ENCODE measurements at places on chromosomes 12 and 14.

- DNase-seq, result no peak
Measured at GRCh38 chr12:121514184-121514742, 66.6 kb downstream of the KDM2B start.

- DNase-seq, result no peak
Measured at GRCh38 chr14:65007202-65007601, 20.5 kb downstream of the FNTB start.

- DNase-seq, result no peak
Measured at GRCh38 chr12:71790331-71790730, 35.7 kb downstream of the RAB21 start.

DNA sequence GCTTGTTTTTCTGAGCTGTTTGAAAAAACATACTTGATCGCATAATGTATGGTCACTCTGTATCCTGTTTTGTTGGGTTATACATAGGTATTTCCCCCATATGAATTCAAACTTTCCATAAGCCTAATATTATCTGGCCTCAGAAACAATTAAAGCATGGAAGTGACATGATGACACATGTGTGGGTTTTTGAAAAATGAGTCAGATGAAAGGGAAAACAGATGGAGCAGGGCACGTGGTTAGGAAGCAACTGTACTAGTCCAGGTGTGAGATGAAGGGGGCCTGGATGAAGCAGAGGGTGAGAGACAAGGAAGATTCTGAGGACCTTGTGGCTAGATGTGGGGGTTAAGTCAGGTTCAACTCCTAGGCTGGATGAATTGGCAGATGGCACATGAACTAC, 92.7 kb upstream of the DNM1L start:
- no peak for DNase-seq

- DNase-seq, result no peak
Measured at GRCh38 chr14:33210311-33210710, 271.6 kb downstream of the NPAS3 start.

DNA sequence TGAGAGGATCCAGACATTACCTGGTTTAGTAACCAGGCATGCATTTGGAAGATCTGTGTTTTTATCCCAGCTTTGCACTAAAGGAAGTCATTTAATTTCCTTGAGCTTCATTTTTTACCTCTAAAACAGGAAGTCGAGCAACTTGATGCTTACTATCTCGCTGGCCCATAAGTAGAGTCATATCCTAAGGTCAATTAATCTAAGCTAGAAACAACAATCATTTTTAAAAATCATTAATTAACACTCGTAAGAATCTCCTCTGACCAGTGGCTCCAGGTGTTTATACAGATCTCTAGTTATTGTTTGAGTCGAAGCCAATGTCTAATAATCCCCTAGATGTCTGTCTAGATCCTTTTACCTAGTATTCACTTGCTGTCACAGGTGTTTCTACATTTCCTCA, 355.8 kb upstream of the DCN start:
- DNase-seq, result no peak

DNA sequence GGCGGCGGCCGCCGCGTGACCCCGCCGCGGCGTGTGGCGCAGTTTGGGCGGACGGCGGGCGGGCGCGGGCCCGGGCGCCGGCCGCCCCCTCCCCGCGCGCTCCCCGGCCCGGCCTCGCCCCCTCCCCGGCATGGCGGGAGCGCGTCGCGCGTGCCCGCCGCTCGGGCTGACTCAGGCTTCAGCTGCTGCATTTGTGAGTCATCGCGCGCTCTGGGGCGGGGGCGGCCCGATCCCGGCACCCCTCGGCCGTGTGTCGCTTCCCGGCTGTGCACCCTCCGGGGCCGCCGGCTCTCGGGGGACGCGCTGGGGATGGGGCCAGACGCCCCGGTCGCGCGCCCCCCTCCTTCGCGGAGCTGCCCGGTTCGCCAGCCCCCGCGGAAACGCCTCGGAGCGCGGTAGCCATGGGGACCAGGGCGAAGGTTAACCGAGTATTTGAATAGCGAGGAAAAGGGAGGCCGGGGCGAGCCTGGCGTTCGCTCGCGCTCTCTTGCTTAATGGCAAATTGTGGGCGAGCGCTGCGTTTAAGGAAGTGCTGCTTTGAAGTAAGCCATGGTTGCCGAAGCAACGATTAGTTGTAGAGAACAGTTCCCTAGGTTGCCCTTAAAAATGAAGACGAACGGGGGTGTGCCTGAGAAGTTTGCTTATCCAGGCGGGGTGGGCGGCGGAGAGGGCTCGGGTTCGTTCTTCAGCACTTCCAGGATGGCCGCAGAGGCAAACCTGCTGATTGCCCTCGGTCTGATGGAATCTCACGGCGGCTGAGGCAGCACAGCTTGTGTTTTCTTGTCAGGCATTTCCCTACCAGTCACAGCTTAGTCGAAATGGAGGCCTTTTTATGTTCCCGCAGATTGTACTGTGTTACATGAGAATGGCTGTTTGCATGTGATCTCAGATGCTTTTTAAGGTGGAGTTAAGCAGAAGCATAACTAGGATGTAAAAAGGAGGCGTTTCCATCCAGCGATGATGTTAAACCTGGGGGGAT, 896 bp downstream of the EIF5 start:
- peak; percentile 24 for DNase-seq

- DNase-seq, result no peak
Measured at GRCh38 chr14:60815371-60815770, 80.8 kb downstream of the MNAT1 start.

GRCh38 chr12:47360771-47361388, 281.1 kb upstream of the AMIGO2 start:
- DNase-seq, result no peak

DNA sequence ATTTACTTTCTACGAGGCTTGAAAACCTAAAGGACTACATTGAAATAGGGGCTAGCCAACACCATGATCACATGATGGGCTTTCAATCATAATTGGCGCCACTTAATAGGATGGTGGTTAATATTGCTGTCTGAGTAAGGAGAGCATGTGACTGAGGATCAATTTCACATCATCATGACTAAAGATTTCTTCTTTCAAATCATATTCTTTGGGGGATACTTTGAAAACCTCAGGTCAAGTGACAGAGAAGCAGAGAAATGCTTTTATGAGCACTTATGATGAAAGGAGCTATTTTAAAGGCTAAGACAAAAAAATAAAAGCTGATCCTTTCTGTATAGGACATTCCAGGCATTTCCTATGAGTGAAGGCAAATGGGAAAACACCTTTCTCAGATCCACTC, 42.9 kb upstream of the KRAS start:
- DNase-seq, result no peak

- DNase-seq, result no peak
Measured at GRCh38 chr12:105322070-105322469, 8.4 kb upstream of the C12orf75 start.

DNA sequence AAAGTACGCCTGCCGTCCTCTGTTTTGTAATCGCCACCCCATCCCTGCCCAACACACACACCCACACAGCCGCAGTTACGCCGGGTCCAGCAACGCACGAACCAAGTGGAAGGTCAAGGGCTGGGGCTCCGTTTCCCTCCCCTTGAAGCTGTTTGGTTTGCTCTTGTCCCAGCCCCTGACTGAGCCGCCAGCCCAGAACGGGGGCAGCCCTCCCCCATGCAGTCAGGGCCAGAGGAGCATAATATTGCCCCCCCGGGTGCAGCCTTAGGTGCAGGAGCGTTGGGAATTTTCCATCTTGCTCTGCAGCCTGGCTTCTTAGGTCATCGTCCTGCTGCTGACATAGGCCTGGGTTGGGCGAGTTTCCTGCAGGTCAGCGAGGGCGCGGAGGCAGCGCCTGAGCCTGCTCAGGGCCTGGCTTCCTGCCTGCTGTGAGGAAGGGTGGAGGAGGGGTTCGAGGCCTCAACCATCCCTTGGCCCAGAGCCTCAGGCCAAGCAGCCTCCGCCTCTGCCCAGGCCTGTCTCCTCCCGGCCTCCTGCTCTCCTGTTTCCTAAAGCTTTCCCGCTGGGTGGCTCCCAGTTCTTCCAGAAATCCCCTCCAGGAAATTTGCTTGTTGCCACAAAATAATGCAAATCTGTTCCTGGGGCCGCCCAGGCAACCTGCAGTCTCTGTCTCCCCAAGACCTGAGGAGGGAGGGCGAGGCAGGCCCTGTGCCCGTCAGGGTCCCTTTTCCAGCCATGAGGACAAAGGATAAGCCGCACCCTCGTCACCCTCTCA, 44.5 kb downstream of the PSMA6 start:
- peak; percentile 29 for DNase-seq

DNA sequence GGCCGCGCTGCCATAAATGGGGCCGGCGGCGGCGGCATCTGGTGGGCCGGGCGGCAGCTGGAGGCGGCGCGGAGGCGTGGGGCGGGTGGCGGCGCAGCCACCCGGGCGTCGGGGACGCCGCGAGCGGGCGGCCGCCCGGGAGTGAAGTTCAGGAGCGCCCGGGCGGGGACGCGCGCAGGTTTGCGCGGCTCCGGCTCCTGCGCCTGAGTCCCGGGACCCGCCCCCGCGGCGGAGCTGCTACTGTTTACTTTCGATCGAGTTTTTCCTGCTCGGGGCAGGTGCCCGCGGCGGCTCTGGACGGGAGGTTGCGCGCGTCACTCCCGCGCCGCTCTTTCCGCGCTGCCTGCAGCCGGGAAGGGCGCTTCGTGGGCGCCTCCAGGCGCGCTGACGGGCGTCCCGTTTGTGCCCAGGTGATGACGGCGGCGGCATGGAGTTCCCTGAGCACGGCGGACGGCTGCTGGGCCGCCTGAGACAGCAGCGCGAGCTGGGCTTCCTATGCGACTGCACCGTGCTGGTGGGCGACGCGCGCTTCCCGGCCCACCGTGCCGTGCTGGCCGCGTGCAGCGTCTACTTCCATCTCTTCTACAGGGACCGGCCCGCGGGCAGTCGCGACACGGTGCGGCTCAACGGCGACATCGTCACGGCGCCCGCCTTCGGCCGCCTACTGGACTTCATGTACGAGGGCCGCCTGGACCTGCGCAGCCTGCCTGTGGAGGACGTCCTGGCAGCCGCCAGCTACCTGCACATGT, at the start of gene ZBTB42:
ZBTB42 (plus strand) TSS at position 331 of the 749 bp plus-strand sequence; CDS start at position 428, 97 bp downstream.
- no peak for DNase-seq

DNA sequence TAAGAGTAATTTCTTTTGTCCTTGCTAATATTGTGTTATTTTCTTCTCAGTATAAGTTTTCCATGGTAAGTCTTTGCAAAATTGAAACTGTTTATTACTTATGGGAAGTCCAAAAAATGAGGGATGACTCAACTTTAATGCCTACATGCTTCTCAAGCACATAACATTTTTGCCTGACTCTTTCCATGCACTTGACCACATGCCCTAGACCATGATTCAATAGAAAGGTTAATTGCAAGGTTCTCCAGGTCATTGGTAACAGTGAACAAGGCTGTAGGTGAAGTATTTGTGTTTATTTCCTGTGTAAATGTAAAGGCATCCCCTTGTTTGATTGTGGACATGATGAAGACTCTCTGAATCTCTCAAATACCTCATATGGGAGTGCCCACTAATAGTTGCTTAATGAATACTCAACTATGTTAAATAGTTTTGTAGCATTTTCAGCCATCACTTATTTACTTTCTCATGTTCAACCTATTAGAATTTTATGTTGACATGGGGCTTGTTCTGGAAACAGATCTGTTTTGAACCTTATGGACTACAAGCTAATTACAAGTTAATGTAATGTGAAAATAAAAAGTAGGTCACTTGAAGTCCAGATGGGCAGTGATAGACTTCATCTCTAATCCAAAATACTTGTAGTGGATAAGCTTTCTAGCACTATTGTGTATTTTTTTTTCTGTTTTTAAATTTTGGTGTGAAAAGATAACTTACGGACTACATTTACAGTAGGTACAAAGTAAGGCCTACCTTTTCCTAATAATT, 131.7 kb downstream of the TMTC2 start:
- DNase-seq, result no peak

DNA sequence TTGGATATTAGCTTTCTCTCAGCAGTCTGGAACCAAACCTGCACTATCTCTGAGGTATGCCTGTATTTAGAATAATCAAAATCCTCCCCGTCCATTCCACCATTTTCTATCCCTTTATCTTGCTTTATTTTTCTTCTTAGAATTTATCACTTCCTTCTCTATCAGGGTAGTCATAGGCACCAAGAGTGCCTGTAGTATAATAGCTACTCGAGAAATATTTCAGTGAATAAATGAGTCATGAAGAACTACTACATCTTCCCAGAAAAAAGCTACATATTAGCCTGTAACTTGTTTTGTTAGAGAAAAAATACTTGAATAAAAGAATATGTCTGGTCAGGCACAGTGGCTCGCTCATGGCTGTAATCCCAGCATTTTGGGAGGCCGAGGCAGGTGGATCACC, 4.3 kb downstream of the SLC2A14 start:
- DNase-seq, result no peak

GRCh38 chr14:50335989-50336824, 24.1 kb downstream of the DMAC2L start:
- DNase-seq, result no peak

DNA sequence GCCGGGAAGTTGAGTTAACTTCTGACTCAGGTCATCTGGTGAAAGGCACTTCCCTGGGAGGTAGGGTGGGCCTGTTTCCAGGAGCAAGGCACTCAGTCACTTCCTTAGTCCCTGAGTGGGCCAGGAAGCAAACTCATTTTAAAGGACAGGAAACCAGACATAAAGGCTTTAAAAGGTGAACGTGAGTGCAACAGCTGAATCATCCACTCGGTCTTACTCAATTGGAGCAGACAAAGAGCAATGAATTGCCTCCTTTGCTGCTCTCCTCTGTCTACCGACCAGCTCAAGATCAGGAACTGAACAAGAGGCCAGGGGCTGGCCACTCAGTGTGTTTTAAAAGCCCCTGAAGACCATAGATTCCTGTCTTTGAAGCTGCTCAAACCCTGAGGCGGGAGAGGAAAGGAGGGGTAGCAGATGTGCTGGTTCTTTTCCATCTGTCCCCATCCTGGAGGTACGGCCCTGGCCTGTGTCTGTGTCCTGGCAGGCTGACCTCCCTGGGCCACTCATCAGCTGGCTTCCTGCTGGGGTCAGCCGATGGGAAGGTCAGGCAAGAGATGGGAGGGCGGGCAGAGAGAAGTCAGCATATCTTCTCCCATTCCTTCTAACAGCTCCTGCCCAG, 148.9 kb downstream of the PPM1H start:
- DNase-seq, result no peak

DNA sequence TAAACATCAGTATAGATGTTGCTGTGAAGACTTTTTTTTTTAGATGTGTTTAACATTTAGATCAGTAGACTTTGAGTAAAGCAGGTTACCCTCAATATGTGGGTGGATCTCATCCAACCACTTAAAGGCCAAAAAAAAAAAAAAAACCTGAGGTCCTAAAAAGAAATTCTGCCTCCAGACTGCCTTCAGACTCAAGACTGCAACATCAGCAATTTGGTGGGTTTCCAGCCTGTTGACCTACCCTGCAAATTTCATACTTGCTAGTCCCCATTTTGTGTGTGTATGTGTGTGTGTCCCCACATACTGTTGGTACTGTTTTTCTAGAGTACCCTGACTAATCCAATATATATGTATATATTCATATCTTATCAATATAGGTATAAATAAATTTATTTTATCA, 55.6 kb downstream of the OSBPL8 start:
- DNase-seq, result no peak

DNA sequence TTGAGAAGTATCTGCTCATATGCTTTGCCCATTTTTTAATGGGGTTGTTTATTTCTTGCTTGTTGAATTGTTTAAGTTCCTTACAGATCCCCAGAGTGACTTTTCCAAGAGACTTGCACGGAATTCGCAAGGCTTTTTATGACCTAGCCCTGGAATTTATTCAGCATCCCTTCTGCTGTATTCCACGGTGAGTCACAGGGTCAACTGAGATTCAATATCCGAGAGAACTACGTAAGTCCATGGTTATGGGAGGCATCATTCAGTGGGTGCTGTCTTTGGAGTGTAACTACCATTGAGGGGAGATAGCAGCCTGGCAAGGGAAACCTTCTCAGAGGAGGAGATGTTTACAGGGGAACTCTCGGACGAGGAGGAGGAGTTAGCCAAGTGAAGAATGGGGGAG, 20.9 kb upstream of the GPRC5A start:
- DNase-seq, result no peak
